ENCODE measurements at places on chromosomes 2 and 18. TPM values are rescaled to one million over a fixed set of nuclear protein-coding genes. Genes with fewer than 3 reads are reported as not detected.
A peak's percentile ranks its signal among the peaks of the same experiment; 100 is the strongest.

DNA sequence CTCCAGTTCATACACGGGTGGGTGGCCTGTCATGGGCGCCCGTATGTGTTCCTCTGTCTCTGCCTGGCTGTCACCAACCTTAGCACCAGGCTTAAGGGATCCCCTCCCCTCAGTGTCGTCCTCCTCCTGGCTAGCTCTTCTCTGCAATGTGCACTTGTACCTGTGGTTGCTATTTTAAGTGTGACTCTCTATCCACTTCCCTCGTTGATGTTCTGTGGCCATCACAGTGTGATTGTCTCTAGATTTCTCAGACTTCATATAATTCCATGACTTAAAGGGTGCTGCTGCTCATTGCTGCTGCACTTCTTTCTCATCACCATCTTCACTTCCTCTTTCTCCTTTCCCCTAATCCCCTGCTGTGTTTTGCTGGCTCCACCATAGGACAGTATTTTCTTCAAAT is 143.4 kb downstream of the EML6 start:
- H3K4me1 ChIP-seq = no peaks in the 10 kb centered on the region
- no peaks in the 10 kb centered on the region for H3K36me3 ChIP-seq
- H3K27me3 ChIP-seq = no peaks in the 10 kb centered on the region
- no peak overlapping the region for H3K27ac ChIP-seq
- H3K4me3 ChIP-seq = no peak overlapping the region
- DNase-seq = no peak

GRCh38 chr2:99956232-99957030 is 186.0 kb downstream of the AFF3 start:
- no peaks in the 10 kb centered on the region for H3K36me3 ChIP-seq
- peaks cover 12% of the 10 kb centered on the region for H3K4me1 ChIP-seq
- no peak overlapping the region for H3K27ac ChIP-seq
- H3K27me3 ChIP-seq = no peaks in the 10 kb centered on the region
- DNase-seq = no peak

DNA sequence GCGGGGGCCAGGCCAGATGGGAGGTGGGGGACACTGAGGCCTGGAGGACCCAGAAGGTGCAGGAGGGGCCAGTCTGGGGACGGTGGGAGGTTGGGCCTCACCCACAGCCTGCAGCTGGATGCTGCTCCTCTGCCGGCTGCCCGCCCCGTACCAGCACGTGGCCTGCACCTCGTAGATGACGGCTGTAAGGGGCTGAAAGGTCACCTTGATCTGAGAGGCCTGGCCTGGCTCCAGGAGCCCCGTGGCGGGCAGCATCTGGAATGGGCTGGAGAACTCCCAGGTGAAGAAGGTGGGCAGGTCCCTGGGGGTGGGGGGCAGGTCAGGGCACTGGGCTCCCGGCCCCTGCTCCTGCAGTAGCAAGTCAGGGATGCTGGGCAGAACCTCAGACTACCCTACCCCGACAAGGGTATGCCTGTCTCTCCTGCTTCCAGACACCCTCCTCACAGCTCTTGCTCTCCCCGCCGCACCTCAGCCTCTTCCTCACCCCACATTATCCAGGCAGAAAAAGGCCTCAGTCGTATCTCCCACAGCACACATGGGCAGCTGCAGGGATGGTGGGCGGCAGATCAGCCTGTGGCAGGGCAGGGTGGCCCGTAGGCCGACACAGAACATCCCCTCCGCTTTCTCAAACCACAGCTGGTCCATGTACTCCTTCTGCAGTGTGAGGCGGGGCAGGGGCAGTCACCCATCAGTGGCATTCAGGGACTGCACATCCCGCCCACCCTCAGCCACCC is 10.1 kb downstream of the CFAP65 start:
- no peaks in the 10 kb centered on the region for H3K4me1 ChIP-seq
- H3K27ac ChIP-seq = no peak overlapping the region
- no peak for DNase-seq

SLC5A7 gene
- not detected for total RNA-seq

GRCh38 chr18:76496194-76496890 is 1.3 kb upstream of the ZNF516 start:
- H3K4me3 ChIP-seq = peak overlapping the region; percentile 72
- H3K27me3 ChIP-seq = peaks cover 7% of the 10 kb centered on the region
- peak overlapping the region; percentile 90 for H3K27ac ChIP-seq
- DNase-seq = peak; percentile 87
- H3K4me1 ChIP-seq = peaks cover 34% of the 10 kb centered on the region
- H3K36me3 ChIP-seq = no peaks in the 10 kb centered on the region

ONECUT2 gene
- not detected for total RNA-seq

DNA sequence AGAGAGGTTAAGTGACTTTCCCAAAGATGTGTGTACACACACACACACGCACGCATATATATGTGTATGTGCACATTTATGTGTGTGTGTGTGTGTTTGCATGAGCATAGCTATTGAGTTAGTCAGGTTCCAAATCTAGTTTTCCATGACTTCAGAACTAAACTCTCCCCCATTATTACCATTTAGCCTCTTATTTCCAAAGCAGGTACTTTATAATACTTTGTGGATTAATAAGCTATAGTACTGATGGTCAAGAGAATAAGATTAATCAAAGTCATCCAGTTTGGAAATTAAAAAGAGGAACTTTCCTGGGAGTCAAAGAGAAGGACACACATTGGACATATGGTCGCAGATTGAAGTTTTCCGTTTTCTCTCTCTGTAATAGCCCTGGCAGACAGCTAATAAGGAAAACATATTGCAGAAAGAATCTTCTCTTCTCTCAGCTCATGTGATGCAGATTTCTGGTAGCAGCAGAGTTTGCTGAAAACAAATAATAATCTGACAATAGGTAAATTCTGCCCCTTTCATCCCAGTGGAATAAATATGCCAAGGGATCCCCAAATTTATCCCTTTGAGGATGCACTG is 410.9 kb upstream of the TCF4 start:
- H3K36me3 ChIP-seq = no peaks in the 10 kb centered on the region
- peak overlapping the region; percentile 32 for H3K27ac ChIP-seq
- H3K4me1 ChIP-seq = peaks cover 17% of the 10 kb centered on the region
- no peaks in the 10 kb centered on the region for H3K27me3 ChIP-seq
- DNase-seq = no peak

CTAGE1 gene
- total RNA-seq = not detected

GRCh38 chr2:88658881-88659537 is 31.7 kb upstream of the EIF2AK3 start:
- H3K27me3 ChIP-seq = no peaks in the 10 kb centered on the region
- DNase-seq = no peak
- H3K27ac ChIP-seq = peak overlapping the region; percentile 64
- H3K36me3 ChIP-seq = no peaks in the 10 kb centered on the region
- no peak overlapping the region for H3K4me3 ChIP-seq

DNA sequence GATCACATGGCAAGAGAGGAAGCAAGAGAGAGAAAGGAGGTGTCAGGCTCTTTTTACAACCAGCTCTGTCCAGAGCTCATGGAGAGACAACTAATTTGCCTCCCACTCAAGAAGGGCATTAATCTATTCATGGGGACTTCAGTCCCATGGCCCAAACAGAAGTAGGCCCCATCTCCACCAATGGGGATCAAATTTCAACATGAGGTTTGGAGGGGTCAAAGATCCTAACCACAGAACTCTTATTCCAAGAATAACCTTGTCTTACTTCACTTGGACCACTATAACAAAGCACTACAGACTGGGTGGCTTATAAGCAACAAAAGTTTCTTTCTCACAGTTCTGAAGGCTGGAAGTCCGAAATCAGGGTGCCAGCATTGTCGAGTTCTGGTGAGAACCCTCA is 31.8 kb downstream of the GRB14 start:
- H3K27ac ChIP-seq = no peak overlapping the region
- H3K4me3 ChIP-seq = no peak overlapping the region

DNA sequence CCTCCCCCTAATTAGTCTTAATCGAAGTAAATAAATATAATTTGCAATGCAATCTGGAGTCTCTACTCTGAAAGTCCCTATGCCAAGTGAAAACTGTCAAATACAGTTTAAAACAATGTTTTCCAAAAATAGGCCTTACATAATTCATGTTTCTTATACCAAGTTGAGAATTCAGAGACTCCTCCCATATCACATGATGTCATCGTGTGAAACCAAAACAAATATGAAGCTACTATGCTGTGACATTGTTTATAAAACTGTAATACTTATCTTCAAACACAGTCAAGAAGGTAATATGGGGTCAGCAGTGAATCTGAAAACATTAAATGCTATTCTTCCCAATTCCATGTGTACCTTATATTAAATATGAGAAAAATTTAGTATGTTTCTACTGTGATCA is 940.2 kb upstream of the FANCL start:
- DNase-seq = no peak
- no peaks in the 10 kb centered on the region for H3K36me3 ChIP-seq
- H3K4me3 ChIP-seq = no peak overlapping the region

DNAJC10 gene
- total RNA-seq = 98.5 TPM
